ENCODE measurements at places on chromosomes 7 and 10.

DNA sequence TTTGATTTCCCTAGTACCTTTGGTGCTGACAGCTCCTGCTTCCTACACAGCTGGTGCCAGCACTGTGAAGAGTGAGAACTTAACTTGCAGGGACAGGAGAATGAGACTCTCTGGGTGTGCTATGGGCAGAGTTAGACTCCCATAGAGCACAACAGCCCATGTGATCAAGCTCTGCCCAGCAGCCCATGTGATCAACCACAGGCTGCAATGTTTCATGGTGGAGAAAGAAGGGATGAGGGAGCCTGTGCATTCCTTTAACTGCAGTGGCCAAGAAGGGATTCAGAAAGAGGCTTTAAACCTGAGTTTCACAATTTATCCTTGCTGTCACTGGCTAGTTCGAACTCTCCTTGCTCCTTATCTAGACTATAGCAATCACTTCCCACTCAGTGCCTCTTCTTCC lies 10.0 kb upstream of the MEST start:
- no peak for DNase-seq

- DNase-seq = no peak
These were observed 17.8 kb downstream of the SCD start for GRCh38 chr10:100364735-100365391.

GRCh38 chr7:70215491-70215890 lies 617.2 kb downstream of the AUTS2 start:
- no peak for DNase-seq

- no peak for DNase-seq
These were observed 43.4 kb upstream of the ITGB8 start for GRCh38 chr7:20287317-20287716.

DNA sequence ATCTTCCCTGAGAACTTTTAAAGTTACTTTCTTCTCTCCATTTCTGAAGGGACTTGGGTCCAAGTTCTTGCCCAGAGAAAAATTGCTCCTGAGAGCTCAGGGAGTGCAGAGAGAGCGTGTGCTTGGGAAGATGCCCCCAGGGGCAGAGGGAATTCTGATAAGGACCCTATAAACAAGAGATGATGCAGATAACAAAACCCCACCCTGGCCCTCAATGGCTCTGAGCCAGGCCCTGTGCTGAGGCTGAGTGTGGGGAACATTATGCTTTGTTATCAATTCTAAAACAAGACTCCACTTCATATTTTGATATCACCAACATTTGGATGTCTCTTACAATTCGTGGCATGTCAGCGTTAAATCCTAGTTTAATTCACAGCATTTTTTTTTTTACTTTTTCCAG lies 34.4 kb upstream of the HABP2 start:
- DNase-seq = no peak

GRCh38 chr7:91940171-91940570 lies 491 bp upstream of the AKAP9 start:
- DNase-seq = no peak

- no peak for DNase-seq
These were observed 23.5 kb downstream of the OGDH start for GRCh38 chr7:44629829-44630522.

DNA sequence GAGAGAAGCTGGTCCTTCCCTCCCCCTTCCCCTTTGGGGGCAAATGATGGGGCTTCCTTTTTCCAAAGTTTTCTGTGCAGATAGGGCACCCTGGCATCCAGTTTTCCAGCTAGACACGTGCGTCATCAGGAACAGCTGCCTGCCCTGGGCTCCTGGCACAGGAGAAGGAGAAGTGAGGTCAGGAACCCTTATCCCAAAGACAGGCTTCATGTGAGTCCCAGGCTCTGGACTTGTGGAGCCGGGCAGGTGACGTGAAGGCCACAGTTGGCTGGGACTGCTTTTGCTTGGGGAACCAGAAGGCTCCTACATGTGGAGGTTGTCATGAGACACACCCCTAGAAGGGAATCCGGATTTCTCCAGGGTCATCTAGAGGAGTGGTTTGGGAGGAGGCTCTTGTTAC lies 66.5 kb downstream of the RBM20 start:
- DNase-seq = no peak

- no peak for DNase-seq
These were observed 18.5 kb upstream of the SERPINE1 start for GRCh38 chr7:101108330-101108857.

- DNase-seq = peak; percentile 80
These were observed 31.8 kb upstream of the OCM2 start for GRCh38 chr7:98021588-98022351.

DNA sequence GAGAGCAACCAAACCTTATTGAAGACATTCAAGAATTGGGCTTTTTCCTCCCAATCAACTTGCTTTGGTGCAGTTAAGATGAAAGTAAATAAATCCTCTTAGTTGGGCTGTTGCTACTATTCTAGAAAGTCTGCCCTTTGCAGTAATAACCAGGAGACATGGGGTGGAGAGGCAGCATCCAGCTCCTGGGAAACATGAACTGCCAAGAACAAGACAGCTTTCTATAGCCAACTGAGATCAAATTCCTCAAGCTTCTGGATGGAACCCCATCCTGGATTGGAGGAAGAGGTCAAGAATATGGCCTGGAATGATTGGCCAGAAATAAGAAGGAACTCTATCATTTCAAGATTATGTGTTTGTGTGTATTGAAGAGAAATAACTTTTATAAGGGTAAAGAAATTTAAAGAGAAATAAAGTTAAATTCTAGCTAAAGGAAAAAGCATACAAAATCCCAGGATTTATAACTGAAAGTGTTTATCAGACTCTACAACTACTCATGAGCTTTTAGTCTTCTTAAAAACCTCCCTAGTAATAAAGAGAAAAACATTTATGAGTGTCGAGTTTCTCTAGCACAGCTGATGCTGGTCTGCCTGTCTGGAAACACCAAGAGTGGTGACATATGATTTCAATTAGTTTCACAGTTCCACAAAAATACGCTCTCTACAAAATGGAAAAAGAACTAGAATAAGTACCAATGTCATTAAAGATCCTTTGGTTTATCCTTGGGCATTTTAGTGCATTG lies 70.1 kb upstream of the COL1A2 start:
- no peak for DNase-seq

DNA sequence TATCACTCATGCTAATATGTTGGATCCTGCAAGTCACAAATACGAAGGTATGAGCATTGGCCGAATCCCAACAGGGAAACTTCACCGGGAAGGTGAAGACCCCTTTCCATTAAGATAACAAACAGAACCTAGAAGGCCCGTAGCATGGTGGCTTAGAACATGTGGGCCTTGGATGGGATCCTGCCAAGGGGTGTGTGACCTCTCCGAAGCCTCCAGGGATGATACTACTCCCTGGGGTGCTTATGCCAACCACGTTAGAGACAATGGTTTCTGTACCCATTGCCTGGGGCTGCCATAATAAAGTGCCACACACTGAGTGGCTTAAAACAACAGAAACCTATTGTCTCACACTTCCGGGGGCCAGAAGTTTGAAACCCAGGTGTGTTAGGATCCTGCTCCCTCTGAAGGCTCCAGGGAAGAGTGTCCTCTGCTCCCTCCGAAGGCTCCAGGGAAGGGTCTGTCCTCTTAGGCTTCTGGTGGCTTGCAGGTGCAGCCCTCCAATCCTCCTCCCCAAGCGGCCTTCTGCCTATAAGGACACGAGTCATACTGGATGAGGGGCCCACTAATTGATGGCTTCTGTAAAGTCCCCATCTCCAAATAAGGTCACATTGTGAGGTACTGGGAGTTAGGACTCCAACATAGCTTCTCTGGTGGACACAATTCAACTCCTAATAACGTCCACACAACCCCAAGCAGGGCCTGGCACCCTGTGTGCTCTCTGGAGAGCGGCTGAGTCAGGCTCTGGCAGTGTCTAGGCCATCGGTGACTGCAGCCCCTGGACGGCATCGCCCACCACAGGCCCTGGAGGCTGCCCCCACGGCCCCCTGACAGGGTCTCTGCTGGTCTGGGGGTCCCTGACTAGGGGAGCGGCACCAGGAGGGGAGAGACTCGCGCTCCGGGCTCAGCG lies 992 bp upstream of the MGMT start:
- DNase-seq = no peak
